H54 (cell line): ENCODE measurements at places on chromosomes 12 and 14.

DNA sequence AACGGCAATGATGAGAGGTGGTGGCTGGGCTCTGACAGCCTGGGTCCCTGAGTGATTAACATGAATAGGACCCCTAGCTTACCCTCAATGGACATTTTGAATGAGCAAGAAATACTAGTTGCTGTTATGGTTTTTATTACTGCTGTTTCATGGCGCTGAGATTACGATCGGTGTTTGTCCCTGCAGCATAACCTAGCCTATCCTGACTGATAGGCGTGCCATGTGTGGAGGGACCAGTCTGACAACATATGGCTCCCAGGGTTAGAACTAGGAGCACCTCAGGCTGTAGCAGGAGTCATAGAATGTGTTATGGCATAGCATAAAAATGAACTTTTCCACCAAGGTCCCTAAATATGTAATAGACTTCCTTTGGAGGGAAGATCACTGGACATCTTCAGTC is 137.5 kb upstream of the HIF1A start:
- no peak for DNase-seq

DNA sequence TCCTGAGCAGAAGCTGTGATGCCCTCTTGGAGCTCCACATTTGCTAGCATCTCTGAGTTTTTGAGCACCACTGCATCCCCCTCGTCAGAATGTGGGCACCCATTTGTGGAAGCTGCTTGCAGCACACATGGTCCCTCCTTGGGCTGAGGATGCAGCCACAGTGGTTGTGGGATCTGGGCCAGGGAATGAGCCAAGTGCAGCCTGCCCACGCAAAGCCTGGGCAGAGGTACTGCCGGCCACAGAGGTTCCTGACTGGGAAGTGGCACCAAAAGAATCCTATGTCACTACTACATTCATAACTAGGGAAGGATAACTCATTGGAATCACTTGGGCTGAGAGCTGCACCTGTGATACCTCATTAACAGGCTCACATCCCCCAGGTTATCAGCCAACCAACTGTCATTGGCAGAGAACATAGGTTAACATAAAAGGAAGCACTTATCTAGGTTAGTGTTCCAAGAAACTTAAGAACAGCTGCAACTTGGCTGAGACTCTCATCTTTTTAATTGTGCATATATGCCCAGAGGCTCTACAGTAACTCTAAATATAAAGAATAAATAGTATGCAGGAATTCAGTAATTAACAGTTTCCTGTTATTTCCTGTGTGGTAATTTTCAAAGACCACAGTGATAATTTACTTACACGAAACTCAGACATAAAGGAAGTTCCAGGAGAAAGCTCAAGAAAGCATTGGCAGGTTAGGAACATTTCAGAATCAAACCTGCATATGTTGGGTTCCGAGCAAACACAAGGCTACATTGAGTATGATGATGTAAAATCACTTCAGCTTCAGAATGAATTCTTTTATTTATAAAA is 145.3 kb downstream of the BCAT1 start:
- DNase-seq: no peak

- no peak for DNase-seq
Observed at GRCh38 chr14:35632676-35633075, 98.7 kb downstream of the INSM2 start.

DNA sequence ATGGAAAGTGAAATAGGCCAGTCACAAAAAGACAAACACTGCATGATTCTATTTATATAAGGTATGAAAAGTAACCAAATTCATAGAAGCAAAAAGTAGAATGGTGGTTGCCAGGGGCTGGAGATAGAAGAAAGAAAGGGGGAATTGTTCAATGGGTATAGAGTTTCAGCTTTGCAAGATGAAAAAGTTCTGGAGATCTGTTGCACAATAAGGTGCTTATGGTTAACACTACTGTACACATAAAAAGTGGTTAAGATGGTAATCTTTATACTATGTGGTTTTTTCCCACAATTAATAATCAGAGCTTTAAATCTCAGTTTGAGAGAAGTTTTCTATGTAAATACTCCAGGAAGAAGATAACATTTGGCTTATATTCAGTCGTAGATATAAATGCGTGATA is 73.4 kb downstream of the SLC38A4 start:
- DNase-seq: no peak

- DNase-seq: no peak
Observed at GRCh38 chr12:65597527-65597926, 226.8 kb upstream of the HMGA2 start.

GRCh38 chr12:57181561-57182155 is 34.2 kb upstream of the LRP1-AS start:
- DNase-seq: no peak

- no peak for DNase-seq
Observed at GRCh38 chr12:89618113-89618862, 90.3 kb downstream of the ATP2B1 start.

GRCh38 chr14:65042731-65043372 is 56.2 kb downstream of the FNTB start:
- no peak for DNase-seq

DNA sequence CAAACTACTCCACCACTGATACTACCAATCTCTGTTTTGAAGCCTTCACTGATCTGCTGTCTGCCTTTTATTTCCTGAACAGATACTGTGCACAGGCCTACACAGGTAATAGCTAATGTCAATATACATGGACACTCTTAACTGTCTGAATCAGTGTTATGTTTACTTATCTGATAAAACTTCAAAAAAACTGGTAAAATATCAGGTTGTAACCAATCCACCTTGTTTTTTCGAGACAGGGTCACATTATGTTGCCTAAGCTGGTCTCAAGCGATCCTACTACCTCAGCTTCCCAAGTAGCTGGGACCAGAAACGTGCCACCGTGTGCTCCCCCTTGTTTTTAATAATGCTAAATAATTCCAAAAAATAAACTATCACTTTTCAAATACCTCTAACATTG is 43.5 kb downstream of the HECTD1 start:
- DNase-seq: no peak

DNA sequence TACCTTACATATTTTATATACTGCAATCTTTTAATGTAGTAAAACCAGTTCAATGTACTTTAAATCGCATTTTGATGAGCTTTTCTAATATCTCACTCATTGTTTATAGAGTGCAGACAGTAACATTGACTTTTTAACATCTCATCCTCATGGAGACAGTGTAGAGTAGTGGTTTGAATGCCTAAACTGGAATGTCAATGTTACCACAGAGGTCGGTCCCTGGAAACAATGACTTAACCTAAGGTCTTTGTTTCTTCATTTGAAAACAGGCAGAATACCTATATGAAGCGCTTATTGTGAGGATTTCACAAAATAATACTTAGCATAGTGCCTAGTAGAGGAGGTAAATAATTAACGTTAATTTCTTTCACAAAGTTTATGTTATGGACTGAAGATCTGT is 5.0 kb downstream of the CDK17 start:
- no peak for DNase-seq

- DNase-seq: no peak
Observed at GRCh38 chr12:124756760-124757159, 106.9 kb downstream of the SCARB1 start.

DNA sequence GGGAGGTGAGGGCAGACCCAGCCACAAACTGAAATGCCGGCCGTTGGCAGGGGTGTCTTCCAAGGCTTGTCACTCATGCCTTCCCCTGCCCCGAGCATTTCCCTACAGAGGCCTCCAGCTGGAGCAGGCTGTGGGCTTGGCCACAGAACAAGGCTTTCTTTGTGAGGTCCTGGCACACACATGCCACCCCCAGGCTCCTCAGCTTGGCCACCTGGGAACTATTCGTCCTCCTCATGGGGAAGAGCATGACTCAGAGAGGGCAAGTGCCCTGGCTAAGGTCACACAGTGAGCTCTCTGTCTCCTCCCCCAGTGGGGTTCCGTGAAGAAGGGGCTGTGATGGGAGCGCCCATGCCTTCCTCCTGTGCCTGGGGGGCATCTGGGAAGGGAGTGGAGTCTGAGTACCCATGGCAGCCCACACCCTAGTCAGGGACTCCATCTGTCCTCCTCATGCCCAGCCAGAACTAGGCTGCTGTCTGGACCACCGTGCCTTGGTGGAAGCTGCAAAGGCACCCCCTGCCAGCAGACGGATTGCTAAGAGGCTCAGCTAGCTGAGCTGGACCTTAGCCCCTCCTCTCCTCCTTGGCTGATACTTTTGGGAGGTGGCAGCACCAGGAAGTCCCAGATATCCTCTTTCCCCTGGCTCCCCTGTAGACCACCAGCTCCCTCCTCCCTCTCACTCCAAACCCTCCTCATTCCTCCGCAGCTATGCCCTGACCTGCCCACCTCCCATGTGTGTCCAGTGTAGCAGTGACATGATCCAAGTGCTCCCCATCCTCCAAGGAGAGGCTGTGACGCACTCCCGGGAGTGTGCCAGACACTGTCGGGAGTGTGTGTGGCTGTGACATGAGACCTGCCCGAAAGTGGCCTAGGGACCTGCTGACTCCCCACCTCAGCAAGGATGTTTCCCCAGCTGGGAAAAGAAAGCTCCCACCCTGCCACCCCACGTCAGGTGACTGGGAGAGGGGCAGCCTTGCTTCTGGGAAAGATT is 21.4 kb downstream of the ABCB9 start:
- DNase-seq: peak; percentile 82

DNA sequence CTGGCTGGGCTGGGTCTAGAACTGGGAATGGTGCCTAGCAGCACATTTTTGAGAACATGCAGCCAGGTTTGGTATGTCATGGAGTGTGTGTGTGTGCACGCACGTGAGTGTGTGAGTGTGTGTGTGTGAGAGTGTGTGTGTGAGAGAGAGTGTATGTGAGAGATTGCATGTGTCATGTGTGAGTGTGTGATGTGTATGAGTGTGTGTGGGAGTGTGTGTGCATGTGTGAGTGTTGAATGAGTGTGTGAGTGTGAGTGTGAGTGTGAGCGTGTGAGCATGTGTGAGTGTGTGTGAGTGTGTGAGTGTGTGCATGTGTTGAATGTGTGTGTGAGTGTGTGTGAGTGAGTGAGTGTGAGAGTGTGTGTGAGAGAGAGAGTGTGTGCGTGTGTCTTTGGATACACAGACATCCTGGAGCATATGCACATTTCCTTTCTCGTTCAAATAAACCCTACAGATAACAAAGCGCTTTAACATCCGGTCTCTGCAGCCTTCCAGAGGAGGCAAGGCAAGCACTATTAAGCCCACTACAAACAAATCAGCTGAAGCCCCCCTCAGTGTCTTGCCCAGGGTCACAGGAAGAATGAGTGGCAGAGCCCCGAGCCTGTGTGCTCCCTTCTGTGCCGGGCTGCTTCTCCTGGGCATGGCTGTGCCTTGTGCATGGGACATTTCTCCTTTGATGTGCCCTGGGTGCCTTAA is 108.7 kb upstream of the ETV6 start:
- no peak for DNase-seq

- DNase-seq: no peak
Observed at GRCh38 chr12:38823314-38823713, 82.1 kb downstream of the CPNE8 start.

GRCh38 chr14:24300326-24300980 is 803 bp downstream of the NOP9 start:
- DNase-seq: no peak

DNA sequence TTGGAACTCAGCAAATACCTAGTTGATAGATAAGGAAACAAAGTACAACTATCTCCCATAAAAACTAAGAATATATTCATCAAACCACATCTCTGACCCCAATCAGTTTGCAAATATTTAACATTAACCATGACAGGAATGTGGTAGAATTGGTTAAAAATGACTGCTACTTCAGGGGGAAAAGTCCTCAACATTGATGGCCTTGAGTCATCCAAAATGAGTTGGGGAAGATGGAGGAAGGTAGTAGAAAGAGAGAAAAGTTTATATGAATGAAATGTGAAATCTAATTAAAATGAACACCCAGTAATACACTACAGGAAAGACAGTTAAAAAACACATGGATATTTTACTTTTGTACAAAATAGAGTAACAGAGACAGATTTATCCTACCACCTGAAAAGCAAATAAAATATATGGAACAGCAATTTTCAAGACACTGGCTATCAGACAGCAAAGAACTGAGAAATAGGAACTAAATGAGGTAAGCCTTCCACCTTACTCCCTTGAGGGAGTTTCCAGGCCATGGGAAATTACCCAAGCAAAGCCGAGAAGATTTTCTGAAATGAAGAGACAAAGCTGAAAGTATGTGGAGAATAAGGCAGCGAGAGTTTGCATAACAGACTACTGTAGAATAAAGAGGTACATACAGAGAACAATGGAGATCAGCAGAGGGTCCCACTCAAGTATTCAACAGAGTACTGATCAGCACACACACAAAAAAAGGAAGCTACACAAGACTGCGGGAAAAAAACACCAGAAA is 49.6 kb downstream of the TC2N start:
- DNase-seq: no peak

DNA sequence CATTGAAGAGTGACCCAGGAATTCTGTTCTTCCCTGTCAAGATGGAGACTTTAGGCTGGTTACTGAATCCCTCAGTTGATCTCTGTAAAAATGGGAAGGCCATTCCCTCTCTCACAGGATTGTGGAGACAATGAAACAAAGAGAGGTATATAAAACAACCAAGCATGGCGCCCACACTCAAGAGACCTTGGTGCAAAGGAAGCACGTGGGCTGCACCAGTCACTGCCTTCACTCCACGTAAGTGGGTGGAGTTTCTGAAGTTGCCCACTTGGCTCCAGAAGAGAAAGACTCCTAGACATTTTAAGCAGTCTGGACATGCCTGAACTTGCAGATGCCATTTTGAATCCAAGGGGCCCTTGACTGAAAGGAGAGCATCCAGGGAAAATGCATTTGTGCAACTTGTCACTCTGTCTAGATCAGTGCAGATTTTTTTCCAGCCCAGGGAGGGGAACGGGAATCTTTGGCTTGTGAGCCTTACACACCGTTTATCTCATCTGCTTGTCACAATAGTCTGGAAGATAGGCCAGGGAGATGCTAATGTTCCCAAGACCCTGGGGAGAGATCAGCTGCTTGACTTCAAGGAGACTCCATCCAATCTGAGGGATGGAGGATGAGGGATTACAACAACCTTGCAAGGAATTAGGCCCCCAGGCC is 96.9 kb upstream of the TBX3 start:
- DNase-seq: no peak

DNA sequence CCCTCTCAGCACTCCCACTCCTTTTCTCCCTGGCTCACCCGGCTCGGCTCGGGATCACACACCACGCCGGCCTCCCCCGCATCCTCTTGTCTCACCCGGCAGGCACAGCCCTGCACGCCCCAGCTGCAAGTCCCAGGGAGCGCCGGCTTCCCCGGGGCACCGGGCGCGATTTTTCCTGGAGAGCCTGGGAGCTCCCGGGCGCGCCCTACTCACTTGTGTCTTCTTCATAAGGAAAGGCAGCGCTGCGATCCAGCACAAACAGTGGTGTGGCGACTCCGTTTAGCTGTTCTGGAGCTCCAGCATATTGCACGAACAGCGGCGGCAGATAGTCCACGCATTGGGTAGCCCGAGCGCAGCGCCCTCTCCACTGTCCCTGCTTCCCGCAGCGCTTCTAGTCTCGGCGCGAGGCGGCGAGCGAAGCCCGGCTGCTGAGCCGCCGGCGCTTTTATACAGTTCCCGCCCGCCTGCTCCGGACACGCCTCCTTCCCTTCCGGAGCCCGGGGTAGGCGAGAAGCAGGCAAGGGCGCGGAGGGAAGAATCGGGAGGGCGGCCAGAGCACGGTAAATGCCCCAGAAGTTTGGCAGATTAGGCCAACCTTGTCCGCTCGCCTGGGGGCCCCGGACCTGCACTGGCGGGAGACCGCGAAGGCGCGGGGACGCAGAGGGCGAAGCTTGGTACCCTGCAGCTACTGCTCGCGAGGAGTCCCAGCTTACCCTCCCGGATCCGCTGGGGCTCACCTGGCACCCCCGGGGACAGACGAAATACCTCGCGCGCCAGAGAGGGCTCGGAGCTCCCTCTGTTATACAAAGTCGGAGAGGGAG is at the start of gene KITLG:
TSS of gene KITLG (minus strand) at position 421 of the 821 bp plus-strand sequence. CDS start at position 228, 193 bp downstream.
- peak; percentile 68 for DNase-seq
